Transverse colon (tissue), 4 donors: ENCODE measurements at places on chromosomes 3 and 15. TPM values are rescaled to one million over a fixed set of nuclear protein-coding genes. Genes with fewer than 3 reads are reported as not detected.

MYO1E gene
- total RNA-seq = 377 TPM

GNAT1 gene
- not detected for total RNA-seq

- DNase-seq = peak; percentile 48
These were observed 2.7 kb upstream of the AMOTL2 start for GRCh38 chr3:134376786-134377426.

GRCh38 chr3:112230033-112230432 lies 64.0 kb downstream of the SLC9C1 start:
- DNase-seq = no peak

DNA sequence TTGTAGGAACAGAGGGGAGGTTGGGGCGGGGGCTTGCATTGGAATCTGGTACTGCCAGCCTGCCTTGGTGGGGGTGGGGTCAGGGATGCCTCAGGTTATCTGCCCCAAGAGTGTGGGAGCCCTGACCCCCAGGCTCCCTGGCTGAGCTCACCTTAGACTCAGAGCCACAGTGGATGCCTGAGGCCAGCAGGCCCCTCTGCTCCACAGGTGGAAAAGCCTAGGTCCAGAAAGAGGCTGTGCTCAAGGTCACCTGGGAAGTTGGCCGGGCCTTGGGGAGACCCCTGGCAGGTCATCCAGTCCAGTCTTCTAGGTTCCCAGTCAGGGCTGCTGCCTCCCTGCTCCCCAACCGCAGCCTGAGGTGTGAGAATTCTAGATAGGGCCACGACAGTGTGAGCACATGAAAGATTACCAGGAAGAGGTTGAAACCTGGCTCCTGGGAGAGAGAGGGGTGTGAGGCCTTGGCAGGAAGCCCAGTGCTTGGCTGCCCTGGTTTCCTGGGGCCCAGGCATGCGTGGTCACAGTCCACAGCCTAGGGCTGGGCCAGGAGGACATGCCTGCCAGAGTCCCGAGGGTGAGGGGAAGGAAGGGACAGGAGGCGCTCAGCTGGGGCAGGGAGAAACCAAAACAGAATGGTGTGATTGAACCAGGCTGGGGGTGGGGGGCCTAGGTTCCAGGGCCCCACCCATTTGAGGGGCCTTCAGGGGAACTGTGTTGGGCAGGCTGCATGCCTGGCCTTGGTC lies 4.9 kb downstream of the HDAC11 start:
- peak; percentile 93 for DNase-seq

GRCh38 chr3:51715977-51716294 lies 9.1 kb downstream of the GRM2 start:
- no peak for DNase-seq

DNA sequence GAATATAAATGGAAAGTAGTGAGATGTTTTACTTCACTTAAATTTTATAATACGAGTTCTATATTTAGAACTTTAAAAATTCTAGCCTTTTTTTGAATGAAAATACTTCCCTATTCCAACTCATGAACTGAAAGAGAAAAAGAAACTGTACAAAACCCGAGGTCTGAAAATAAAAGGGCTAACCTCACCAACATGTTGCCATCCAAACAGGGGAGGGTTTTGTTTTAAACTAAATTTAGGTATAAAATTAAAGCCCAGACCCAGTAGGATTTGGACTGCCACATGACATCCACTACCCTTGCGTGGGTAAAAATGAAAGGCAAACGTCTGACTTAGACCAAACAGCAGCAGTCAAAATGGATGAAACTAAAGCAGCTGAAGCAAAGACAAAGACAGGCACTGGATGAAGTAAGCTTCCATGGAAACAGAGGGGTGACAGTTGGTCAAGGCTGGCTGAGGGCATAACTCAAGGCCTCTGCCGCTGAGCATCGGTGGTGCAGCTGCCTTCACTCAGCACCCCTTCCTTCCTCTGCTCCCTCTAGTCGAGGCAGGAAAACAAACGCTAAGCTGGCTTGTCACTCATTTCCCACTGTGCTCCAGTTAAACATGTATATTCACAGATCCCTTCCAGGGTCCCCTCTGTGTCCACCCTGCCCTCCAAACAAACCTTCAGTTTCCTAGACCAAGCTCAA lies 58.1 kb downstream of the TM4SF4 start:
- no peak for DNase-seq

GRCh38 chr15:78454992-78455391 lies 17.0 kb downstream of the IREB2 start:
- no peak for DNase-seq
